CD4-positive, alpha-beta T cell (primary cell): ENCODE measurements at places on chromosomes 1 and 21.

GRCh38 chr1:166377896-166378295 is 211.1 kb upstream of the FAM78B start:
- DNase-seq: no peak

- no peak for DNase-seq
Observed at GRCh38 chr1:25867210-25867991, 8.1 kb downstream of the PAQR7 start.

GRCh38 chr1:151958959-151959358 is 34.7 kb downstream of the S100A10 start:
- no peak for DNase-seq

DNA sequence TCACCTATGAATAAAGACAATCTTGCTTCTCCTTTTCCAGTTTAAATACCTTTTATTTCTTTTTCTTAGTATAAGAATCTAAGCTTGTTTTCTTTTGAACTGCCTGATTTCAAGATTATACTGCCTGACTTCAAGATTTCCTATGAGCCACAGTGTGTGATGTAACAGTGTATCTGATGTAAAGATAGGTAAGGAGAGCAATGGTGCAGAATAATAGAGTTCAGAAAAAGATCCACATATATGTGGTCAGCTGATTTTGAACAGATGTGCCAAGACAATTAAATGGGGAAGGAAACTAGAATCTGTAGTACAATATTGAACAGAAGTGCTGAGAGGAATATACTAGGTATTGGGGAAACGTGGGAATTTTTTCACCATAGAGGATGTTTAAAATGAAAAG is 21.0 kb downstream of the EXO1 start:
- DNase-seq: no peak

GRCh38 chr21:44695184-44695583 is 1.8 kb upstream of the KRTAP10-12 start:
- DNase-seq: no peak

DNA sequence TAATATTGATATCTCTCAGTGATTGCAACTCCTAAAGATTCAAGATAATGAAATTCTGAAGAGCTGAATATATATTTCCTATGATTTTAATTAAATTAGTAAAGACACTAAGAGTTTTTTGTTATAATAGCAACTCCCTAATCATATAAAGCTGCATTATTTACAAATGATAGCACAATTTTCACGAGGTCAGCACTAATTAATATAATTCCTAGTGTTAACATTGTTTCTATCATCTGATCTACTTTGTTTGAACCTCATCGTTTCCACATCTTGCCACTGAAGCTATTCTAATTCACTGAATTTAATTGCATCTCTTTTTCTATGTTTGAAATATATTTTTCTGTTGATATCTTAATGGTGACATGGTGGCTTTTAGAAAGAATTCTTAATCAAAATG is 279.1 kb upstream of the ADGRL4 start:
- DNase-seq: no peak

DNA sequence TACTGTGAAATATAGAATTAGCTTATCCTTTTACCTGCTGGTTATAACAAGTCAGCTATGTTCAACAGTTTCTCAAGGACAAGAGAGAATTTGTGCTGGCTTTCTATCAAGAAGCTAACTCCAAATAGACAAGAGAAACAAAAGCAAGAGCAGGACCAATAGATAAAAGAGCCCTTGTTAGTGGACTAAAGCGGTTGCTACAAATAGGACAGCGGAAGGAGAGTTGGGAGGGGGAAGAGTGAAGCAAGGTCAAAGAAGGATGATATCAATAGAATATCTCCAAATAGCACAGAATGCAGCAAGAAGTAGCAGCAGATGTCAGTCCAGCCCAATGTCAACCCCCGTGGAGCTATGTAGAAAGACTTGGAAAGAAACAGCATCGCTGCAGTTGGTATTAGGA is 53.0 kb upstream of the AKT3 start:
- DNase-seq: no peak

- DNase-seq: no peak
Observed at GRCh38 chr1:173330149-173330951, 123.2 kb upstream of the TNFSF4 start.

DNA sequence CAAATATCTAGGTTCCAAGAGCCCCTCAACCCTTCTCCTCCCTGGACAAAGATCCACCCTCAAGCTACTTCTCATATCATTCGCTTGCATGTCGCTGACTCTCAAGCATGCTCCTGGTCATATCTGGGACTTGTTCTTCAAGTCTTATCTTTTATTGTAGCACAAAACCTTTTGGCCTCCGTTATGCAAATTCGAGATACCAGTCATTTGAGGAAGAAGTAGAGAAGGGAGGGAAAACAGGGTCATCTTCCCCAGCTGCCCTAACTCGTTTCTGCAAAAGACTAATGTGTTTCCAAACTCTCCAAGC is 63.8 kb upstream of the ETS2 start:
- no peak for DNase-seq

GRCh38 chr1:179083533-179083932 is 1.7 kb downstream of the TOR3A start:
- DNase-seq: no peak

- no peak for DNase-seq
Observed at GRCh38 chr1:218804014-218804785, 369.5 kb upstream of the LYPLAL1 start.

GRCh38 chr1:163115887-163116286 is 46.7 kb downstream of the RGS4 start:
- no peak for DNase-seq

DNA sequence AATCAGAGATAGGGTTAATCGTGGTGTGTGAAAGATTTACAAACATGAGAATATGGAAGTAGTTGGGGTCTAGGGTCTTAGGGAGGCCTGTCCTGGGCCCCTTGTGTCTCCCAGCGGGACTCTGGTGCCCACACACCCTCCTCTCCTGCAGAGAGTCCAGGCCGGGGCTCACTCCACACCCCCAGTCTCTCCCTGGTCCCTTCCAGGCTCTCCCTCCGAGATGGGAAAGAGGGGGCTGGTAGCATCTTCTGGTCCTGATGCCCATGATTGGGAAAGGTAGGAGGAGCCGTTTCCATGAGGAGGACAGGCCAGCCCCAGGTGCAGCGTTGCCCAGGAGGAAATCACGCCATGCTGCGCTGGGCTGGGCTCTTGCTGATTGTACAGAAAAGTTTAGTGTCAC is 26.6 kb downstream of the PCNT start:
- no peak for DNase-seq

DNA sequence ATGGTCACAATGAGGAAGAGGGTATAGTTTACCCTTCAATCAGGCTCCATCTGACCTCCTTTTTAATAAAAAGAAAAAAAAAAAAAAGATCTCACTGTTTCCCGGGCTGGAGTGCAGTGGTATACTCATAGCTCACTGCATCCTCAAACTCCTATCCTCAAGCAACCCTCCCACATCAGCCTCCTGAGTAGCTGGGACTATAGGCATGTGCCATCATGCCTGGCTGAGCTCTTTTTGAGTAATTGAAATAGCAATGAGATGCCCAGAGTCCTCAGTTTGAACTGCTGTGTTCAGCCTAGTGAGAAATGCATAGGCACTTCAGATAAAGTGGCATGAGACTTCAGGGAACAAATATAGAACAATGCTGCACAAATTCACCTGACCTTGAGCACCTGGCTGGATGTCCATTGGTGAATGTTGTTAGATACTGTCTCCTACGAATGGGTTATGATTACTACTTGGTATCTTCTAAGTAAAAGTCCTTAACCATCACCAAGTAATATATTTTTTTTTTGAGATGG is 67.6 kb downstream of the NR5A2 start:
- DNase-seq: no peak

DNA sequence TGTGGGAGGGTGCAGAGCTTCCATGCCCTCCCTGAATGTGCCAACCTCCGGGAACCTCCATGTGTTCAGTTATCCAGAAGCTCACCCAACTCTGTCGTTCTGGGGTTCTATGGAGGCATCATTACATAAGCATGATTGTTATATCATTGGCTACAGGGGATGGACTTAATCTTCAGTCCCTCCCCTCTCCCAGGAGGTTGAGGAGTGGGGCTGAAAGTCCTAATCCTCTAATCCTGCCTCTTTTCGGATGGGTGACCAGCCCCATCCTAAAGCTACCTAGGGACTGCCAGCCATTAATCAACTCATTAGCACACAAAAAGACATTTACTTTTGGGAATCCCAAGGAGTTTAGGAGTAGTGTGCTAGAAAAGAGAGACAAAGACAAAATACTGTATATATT is 32.0 kb upstream of the PSEN2 start:
- no peak for DNase-seq

DNA sequence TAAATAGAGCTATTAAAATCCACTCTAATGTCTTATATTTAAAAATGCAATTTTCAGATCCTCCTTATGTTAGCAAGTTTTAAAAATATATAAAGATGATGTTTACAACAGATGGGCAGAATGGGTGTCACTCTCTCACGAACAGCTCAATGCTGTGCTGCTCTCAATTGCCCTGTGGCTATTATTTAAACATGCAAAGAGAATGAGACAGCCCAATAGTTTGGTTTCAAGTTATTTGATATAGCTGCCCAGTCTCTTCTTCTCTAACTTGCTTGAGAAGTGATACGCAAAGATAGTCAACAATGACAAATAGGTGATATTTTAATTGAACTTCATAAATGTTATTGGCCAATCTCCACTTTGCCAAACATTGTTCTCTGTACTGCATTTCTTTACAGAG is 199.3 kb upstream of the GREM2 start:
- DNase-seq: no peak

DNA sequence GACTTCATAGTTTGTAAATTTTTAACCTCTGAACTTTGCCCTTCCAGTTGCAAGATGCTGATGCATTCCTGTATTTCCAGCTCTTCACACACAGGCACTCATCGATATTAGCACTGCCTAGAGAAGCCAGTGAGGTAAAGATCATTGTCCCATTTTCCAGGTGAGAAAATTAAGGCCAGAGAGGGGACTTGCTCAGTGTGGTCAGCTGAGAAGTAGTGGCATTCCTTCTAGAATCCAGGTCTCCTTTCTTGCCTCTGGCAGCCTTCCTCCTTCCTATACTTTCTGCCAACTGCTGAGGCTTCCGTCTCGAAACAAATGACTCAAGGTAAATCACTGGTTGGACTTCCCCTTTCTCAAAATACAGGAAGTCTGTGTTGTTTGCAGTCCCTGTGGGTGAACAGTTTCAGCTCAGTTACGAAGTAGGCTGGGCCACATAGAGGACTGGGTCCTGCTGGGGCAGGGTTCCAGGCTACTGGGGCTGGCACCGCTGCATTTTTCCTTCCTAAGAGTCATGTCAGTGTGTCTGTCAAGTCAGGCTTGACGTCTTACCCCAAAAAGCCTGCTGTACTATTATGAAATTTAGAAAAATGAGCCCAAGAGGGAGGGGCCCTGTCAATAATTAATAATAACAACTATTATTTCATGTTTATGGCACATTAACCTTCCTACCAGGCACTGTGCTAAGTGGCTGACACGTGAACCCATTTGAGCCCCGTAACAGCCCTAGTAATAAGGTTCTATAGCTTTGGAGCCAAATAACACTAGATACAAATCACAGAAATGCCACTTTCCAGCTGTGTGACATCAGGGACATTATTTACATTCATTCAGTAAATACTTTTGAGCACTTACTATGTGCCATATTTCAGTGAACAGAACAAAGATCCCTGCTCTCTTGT is 16.6 kb upstream of the RNF19B start:
- DNase-seq: peak; percentile 49
